Astrocyte of the spinal cord (primary cell): ENCODE measurements at places on chromosomes 4 and X.

DNA sequence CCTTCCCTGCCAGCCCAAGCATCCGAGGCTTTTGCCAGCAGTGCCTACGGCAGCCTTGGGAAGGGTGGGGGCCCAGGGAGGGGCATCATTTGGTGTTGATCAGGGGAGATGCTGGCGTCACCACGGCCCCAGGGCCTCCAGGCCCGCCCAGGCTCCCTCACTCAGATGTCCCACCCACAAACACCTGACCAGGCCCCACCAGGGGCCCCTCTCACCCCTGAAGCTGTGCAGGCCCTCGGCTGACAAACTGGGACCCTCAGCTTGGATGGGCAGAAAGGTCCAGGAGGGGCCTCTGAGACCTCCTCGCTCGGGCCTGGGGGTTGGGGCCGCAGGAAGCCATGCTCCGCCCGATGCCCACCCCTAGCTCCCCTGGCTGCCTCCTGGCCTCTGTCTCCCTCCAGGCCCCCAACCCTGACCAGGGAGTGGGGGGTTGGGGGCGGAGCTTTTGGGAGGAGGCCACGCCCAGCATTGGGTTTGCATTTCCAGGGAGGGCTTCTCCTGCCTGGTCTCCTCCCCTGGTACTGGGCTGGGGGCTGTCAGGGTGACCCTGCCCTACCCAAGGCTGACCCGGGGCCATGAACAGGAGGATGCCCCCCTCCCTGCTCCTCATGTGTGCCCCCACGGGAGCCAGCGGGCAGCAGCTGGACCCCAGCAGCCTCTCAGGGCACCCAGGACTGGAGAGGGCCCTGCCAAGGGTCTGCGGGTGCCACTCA is 33.4 kb upstream of the SPON2 start:
- DNase-seq: no peak

GRCh38 chr4:67885762-67886161 is 2.0 kb upstream of the TMPRSS11D start:
- DNase-seq: peak; percentile 91

- no peak for DNase-seq
Observed at GRCh38 chr4:85738721-85739120, 263.8 kb downstream of the ARHGAP24 start.

DNA sequence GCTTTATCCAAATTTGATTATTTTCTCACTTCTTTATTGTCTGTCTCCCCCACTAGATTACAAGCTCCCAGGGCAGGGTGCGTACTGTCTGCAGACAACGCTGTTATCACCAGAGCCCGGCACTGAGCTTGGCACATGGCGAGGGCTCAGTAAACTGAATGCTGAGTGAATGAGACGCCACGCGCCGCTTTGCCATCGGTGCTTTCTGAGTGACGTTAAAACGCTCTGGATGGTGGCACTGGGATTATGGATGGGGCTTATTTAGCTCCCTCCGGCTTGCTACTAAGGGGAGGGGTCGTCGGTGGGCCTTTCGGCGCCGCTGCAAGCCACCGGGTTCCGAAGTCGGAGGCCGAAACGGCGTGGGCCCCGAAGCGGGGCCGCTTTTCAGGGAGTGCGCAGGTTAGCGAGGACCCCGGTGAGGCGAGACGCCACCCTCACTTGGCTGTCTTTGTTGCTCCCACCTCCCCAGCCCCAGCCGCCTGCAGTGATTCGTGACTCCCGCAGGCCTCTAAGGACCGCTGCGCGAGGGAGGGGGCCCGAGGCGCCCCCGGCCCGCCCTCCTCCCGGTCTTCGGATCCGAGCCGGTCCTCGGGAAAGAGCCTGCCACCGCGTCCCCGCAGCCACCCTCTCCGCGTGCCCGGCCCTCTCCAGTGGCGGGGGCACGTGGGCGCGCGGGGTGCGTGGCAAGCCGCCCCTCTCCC is 569 bp upstream of the FHL1 start:
- no peak for DNase-seq

DNA sequence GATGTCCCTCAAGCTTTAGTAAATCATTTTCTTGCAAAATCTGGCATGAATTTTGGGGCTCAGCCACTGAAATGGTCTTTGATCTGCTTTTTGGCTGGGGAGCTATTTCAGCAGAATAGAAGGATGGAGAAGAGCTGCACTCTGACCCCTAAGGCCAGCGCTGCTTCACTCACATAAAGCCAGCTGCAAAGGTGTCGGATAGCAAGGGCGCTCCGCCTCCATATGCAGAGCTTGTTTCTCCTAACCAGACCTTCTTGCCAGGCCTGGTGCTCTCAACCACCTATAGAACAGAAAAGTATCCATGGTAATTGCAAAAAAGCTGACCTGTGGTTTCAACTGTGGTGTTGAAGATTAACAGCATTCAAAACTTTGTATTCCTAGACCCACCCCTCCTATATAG is 24.1 kb upstream of the COQ2 start:
- DNase-seq: no peak

- DNase-seq: no peak
Observed at GRCh38 chrX:27380163-27380845, 82.8 kb downstream of the PPP4R3C start.
